ENCODE measurements at places on chromosomes 16 and 17. TPM values are rescaled to one million over a fixed set of nuclear protein-coding genes. Genes with fewer than 3 reads are reported as not detected.

DNA sequence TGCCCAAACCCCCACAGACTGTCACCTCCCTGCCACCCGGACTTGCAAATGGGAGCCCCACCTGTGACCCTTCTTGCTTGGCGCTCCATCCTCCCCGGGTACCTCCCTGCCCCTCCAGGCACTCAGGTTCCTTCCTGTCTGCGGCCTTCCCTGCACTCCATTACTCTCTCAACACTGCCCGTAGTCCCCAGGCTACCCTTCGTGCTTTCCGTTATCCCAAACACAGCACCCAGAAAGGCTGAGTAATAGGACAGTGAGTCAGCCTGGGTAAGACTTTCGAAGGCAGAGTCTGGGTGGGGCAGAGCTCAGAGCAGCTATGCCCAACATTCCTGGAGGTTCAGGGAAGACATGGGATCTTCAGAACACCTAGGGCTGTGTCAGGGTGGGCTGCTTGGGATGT is 16.6 kb upstream of the C16orf74 start:
- DNase-seq: no peak

The EPOP gene
- total RNA-seq: 2.5 TPM

The CHD9NB gene
- total RNA-seq: 0.48 TPM

DNA sequence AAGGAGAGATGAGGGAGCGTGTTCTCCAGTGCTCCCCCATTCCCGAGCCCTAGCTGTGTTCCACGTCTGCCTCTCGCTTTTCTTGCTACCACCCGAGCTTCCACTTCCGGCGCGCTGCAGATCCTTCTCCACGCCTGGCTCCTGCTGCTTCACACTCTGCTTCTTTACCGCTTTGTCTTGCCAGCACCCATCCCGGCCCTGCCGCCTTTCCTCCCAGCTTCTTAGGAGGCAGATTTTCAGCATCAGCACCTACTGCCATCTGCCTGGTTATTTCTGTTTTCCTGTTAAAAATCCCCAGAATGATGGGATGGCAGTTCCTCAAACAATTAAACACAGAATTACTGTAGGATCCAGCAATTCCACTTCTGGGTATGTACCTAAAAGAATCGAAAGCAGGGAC is 64.7 kb downstream of the ELAC2 start:
- DNase-seq: no peak

The PTX4 gene
- total RNA-seq: 0.35 TPM

DNA sequence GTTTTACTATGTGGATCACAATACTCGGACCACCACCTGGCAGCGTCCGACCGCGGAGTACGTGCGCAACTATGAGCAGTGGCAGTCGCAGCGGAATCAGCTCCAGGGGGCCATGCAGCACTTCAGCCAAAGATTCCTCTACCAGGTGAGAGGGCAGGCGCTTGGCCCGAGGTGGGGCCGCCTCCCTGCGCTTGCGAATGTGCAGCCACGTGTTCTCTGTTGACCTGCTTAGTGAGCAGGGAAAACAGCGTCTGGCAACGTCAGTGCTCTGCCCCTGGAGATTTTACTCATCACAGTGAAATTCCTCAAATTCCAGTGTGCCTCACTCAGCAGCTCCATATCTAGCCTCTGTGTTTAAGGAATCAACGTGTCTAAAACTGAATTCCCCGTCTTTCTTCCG is 33.4 kb upstream of the CLEC18A start:
- no peak for DNase-seq

DNA sequence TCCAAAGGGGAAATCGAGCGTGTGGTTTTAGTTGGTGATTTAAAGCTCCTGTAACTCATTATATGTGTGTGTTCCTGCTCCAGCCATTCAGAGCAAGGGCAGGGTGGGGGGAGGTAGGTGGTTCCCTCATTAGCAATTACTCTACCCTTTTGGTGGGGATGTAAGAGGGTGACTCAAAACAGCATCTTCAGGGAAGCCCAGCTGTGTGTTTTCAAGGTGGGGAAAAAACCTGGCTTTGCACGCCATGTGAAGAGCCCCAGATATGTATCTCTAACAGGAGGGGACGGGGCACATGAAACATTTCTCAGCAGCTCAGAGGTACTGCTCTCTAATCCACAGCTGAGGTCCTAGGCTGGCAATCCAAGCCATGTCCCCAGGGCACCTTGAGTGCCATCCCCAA is 241.3 kb upstream of the ZFHX3 start:
- DNase-seq: no peak

GRCh38 chr16:76681296-76681695 is 404.1 kb downstream of the CNTNAP4 start:
- no peak for DNase-seq

DNA sequence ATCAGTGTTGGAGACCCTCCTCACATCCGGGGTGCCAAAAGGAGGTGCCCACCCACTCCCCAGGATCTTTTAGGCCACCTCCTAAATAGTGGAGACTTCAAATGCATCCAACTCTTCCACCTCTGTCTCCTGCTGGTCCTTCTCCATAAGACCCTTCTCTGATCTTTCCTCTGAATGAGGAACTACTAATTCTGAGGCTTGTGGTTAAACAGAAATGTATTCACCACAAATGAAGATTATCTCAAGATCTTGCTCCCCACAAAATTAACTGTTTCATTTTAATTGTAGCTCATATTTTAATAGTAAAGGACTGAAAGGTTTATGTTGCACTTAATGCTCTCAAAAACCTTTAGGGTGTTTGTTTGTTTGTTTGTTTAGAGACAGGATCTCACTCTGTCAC is 34.1 kb downstream of the TLE7 start:
- DNase-seq: no peak

DNA sequence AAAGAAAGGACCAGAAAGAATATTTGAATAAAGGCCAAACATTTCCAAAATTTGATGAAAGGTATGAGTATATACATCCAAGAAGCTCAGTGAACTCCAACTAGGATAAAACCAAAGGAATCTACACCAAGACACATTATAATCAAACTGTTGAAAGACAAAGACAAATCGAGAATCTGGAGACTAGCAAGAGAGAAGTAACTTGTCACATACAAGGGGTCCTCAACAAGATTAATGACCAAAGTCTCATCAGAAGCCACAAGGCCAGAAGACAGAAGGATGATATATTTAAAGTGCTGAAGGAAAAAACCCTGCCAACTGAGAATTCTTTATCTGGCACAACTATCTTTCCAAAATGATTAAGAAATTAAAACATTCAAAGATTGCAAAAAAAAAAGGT is 9.3 kb upstream of the IL21R start:
- no peak for DNase-seq

DNA sequence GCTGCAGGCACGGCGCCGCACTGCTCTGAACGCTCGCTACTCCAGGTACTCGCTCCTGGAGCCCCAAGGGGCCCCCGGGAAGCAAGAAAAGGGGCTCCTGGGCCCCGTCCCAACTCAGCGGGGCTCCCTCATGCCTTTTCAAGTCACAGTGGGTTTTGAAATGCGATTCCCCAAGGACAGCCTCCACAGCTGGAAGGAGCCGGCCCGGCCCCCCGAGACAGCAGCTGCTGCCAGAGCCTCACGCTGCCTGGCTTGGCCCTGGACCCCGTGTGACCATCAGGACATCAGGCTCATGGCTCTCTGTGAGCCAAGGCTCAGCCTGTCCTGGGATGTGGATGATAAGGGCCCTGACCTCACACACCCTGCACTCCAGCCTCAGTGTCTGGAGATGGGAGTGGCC is 80.6 kb downstream of the LMF1 start:
- DNase-seq: no peak

GRCh38 chr17:40671282-40671681 is 6.3 kb upstream of the KRT222 start:
- no peak for DNase-seq

GRCh38 chr16:1865902-1866690 is 5.9 kb downstream of the MEIOB start:
- no peak for DNase-seq

DNA sequence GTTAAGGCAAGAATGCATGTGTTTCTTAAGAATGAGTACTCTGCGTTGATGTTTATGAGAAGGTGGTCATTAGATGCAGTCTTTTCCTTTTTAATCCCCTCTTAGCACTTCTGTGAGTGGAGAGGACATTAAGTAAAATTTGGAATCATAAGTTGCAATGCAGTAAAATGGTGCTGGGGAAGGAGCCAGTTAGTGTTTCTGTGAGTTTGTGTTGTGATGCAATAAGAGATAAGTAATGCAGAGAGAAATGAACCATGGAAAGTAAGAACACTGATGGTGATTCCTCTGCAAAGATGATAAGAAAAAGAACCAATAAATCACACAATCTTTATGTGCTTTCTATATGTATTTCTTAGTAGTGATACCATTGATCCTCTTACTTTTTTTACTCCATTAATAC is 20.0 kb downstream of the ABHD15 start:
- no peak for DNase-seq

DNA sequence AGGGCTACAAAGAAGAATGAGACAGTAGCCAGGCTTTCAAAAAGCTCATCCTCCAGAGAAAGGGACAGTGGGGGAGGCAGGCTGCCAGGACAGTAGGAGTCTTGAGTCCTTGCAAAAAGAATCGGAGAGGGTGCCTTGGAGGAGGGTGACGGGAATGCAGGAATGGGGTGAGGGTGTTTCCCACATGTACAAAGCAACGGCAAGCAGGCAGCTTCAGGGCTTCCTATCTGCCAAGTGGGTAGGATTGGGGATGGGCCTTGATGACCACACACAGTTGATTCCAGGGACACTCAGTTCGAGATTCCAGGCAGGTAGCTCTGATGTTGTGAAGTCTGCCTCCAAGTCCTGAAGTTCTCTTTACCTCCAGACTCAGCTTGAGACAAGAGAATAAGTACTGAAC is 54.4 kb downstream of the C17orf67 start:
- no peak for DNase-seq

The NPTX1 gene
- not detected for total RNA-seq

DNA sequence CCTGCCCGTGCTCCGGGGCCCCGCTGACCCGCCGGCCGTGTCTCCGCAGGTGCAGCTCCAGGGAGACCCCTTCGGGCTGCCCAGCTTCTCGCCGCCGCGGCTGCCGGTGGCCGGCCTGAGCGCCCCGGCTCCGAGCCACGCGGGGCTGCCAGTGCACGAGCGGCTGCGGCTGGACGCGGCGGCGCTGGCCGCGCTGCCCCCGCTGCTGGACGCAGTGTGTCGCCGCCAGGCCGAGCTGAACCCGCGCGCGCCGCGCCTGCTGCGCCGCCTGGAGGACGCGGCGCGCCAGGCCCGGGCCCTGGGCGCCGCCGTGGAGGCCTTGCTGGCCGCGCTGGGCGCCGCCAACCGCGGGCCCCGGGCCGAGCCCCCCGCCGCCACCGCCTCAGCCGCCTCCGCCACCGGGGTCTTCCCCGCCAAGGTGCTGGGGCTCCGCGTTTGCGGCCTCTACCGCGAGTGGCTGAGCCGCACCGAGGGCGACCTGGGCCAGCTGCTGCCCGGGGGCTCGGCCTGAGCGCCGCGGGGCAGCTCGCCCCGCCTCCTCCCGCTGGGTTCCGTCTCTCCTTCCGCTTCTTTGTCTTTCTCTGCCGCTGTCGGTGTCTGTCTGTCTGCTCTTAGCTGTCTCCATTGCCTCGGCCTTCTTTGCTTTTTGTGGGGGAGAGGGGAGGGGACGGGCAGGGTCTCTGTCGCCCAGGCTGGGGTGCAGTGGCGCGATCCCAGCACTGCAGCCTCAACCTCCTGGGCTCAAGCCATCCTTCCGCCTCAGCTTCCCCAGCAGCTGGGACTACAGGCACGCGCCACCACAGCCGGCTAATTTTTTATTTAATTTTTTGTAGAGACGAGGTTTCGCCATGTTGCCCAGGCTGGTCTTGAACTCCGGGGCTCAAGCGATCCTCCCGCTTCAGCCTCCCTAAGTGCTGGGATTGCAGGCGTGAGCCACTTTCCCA is 5.9 kb downstream of the CTF1 start:
- DNase-seq: peak; percentile 91

- DNase-seq: no peak
These were observed 14.2 kb upstream of the SLC52A1 start for GRCh38 chr17:5049314-5049841.

DNA sequence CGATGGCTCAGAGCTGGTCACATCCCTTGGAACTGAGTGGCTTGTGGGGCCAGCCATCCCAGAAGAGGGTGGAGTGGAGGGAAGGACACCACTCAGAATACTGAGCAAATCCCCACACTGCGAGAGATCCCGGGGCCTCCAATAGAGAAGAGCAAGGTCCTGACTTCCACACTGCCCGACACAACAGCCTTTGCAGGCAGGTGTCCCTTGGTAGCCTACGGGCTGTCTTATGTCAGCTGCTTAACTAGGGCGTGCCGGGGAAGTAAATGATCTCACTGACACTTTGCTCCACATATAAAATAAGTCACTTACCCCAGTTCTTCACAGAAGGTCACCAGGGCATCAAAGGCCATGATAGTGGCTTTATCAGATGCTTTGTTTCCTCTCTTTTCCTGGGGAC is 16.1 kb downstream of the RECQL5 start:
- no peak for DNase-seq

DNA sequence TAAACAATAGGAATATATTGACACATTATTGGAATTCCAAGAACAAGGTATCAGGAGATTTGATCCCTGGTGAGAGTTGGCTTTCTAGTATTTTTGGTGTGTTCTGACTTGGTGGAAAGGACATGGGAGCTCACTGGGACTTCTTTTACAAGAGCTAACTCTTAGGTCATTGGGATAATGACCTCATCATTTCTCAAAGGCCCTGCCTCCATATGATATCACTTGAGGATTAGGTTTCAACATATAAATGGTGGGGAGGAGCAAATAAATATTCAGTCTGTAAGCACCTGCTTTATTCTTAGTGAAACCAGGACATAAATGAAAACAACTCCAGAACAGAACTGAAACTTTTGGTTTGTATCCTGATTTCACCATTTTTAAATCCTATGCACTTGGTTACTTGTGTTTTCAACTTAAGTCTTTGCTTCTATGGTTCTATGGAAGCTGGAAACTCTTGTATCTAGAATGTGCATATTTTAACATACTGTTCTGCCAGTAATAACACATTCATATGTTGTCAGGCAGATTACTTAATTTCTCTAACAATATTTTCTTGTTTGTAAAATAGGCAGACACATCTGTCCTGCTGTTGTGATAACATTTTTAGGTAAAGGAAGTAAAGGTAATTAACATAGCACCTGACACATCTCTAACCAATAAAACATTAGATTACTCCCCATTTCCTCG is 1527.7 kb upstream of the CDH8 start:
- DNase-seq: no peak

DNA sequence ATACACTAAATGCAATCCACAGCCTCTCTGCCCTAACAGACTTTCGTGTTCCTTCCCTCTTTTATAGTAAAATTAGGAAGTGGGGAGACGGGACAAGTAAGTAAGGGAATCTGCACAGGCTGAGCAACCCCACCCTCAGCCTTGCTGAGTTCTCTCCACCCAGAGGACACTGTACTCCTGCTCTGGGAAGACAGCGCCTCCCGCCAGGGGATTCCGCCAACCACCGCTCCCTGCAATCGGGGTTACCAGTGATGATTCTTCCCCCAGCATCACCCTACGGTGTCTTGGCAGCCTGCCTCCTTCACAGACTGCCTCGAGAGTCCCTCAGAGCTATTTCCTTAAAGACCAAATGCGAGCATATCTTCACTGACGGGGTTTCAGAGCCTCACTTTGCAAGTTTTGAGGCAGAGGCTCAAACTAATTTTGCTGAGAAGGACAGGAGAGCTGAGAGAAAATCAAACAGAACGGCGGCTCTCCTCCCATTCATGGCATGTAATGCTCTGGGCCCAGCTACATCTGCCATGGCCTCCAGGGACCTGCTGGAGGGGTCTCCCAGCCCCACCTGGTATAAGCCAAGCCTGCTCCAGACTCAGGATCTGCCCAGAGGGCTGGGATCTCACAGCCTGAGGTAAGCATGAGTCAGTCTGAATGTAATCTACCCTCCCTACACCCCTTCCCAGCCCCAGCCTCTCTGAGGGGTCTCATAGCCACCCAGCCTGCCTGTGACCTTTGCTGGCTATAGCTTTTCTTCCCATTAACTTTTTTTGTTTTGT is 22.7 kb upstream of the ASGR2 start:
- DNase-seq: no peak

The CTRB1 gene
- total RNA-seq: 4.8 TPM

Data from mesenteric fat pad (tissue), 1 donor.